ENCODE measurements at places on chromosomes 16 and 17.

DNA sequence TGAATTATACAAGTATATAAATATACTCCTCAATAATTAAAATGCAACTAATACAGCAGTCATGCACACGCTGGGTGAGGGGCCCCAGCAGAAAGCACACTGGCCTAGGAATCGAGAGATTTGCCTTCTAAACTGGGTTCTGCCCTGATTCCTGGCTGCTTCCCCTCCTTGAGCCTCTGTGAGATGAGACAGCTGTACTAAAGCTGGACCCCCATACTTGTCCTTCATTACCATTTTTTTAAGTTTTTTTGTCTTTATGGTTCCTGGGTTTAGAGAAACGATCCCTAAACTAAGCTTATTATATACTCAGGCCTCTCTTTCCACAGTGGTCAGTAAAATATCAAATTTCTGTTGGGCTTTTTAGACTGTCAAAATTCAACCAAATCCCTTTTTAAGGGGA is 195.1 kb upstream of the DYNLRB2 start:
- DNase-seq, result no peak

DNA sequence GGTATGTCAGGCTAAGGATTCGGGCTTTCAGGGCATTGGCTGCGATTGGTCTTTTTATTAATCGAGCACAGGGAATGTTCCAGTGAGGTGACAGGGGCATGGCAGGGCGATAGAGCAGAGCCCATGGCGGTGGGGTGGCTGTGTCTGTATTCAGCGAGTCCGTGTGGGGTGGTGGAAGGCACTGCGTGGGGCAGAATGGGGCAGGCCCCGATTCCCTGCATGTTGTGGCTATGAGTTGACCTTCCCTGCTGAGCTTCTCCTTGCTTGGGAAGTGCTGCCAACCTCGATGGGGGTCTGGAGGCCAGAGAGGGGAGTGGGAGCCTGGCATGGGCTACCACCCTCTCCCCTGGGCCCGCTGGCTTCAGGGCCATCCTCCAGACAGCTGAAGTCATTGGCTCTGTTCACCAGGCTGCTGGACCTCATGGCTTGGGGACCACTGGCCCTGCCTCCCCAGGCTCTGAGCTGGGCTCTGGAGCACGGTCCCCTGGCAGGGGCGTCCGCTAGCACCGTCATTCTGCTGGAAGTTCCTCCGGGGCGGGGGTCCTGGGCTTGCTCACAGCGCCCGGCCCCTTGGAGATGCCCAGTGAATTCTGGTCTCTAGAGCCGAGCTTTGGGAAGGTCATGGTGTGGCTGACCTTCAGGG is 92.1 kb downstream of the NPIPB11 start:
- no peak for DNase-seq

GRCh38 chr17:61466246-61466645 is 14.0 kb downstream of the TBX4 start:
- DNase-seq, result no peak

- no peak for DNase-seq
These were observed 23.8 kb upstream of the ARHGAP44 start for GRCh38 chr17:12765548-12765947.

DNA sequence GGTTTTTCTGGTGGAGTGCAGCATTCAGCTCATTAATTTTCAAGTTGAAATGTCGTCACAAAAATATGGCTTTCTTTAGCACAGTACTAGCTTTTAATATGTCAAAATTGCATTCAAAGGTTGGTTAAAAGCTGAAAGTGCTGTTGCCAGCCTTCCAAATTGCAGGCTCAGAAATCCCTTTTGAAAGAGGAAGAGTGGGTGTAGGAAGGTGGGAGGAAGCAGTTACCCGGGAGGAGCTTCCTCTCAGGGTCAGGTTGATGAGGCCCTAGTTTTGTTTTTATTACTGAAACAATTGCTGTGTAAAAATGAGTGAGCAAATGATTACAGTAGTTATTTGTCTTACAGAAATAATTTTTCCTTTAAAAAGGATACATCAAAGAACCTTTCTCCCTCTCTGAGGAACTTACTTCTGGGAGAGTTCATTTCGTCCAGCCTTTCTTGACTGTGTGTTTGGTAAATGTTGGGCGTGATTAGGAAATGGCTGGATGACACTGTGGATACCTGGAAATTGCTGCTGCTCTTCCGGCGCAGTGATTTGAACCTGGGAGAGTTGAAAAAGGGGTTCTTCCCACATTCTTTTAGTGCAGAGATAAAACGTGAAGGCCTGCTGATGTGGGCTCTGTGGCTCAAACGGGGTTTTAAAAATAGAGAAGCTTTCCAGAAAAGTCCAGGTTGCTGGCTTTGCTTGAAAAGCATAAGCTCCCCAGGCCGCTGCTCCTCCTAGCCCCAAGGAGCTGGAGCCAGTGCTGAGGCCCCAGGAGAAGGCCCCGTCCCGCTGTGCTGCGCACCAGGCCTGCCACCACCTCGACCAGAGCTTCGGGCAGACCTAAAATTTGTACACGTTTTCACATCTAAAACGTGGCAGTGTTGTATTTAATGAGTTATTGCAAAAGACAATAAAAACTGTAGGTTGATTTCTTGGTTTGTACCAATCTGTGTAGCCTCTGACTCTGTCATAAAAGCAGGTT is 41.7 kb downstream of the SEC14L1 start:
- no peak for DNase-seq

DNA sequence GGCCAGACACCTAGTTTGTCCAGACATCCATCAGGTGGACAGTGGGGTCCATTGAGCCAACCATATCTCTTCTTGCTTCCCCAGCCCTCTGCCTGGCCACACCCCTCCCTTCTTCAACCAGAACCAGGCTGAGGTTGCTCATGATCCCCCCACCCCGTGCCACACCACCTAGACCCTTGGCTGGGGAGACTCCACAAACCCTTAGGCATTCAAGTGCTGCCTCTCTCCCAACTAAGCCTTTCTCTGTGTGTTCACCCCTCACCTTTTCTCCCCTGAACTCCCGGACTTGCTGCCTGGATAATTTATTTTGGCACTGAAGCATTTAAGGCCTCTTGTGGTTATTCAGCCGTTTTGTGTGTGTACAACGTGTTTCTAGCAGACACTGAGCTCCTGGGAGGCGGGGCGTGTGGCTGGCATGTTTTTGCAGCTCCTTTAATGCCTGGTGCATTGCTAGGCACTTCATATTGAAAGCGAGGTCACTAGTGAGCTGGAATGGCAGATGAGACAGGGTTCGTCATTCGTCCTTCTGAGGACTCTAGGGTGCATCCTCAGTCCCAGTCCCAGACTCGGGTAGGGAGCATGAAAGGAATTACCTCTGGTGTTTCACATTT is 28.7 kb downstream of the CACNA1G start:
- no peak for DNase-seq

Data from NT2/D1 (cell line).